Epithelial cell of proximal tubule (primary cell): ENCODE measurements at places on chromosomes 2 and 18.

DNA sequence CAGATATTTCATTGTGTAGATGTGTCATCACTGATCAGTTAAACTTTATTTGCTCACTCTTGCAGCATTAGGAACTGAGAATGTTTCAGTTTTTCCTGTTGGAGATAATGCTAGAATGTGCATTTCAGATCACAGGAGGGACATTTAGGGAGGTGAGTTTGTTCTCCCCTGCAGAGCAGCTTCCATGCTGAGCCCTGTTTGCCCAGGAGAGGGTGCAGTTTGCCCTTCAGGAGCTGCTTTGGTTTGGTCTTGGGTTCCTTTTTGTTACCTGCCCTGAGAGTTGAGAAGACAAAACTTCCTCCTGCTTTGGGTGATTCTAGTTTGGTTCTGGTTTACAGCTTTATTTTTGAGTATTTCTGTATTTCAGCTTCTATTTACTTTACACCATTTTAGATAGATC lies 49.9 kb downstream of the DGKD start:
- DNase-seq, result no peak

DNA sequence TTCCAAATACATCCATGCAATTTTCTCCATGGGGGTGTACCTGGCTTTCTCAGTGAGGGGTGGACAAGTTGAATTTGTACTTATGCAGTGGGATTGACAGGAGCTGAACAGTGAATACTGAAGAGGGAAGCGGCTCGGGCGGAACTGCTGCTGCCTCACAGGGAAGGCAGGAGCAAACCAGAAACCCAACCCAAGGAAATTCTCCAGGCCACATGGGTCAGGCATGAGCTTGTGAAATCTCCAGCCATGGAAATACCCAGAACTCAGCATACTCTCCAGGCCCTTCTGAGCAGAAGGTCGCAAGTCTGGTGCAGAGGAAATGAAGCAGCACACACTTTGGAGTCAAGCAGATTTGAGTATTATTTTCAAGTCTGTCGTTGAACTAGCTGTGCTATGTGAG lies 26.5 kb upstream of the INO80C start:
- peak; percentile 51 for DNase-seq

DNA sequence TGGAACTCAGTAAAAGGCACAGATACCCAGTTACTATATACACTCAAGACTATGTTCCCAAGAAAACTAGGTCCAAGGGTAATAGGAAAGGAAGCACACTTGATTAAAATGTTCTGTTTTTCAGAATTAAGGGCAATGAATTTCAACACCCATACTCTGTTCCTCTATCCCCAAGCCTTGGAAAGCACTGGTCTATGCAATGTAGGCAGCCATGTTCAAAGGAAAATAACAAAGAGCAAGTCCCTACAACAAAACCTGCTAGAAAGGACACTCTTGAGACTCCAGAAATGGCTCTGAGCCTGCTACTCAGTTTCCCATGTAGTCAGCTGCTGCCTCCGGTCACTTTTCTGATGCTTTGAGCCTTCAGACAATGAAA lies 6.8 kb downstream of the CYB5A start:
- DNase-seq, result no peak

DNA sequence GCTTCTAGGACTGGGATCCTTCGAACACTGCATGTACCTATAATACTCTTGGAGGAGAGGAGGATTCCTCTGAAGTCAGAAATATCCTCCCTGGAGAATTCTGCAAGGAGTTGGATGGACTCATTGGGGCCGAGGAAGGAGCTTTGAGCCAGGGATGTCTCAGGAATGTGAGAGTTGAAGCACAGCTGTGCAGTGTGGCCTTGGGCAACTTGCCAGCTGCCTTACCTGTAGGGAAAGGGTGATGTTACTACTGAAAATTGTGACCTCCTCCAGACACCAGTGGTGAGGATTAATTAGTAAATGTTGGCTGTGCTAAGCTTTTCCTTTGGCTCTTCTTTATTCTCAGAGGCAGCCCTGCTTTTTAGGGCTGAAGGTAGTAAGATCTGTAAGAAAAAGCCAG lies 41.4 kb downstream of the FMNL2 start:
- DNase-seq, result no peak

GRCh38 chr2:224831530-224831929 lies 115.4 kb upstream of the CCDC195 start:
- no peak for DNase-seq

DNA sequence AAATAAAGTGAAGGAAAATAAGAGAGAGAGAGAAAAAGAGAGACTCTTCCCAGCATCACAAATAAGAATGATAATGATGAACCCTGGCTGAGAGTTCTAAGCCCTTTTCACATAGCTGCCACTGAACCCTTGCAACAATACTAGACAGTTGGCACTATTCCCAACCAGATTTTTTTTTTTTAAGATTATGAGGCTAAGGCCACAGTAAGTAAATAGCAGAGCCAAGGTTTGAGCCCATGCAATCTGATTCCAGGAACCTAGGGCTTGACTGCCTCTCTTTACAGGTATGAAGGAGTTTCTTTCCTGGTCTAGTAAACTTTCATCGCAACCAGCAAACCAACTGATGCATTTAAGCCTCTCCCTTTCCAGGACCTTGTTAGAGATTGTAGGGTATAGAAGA lies 424.6 kb downstream of the NCKAP5 start:
- DNase-seq, result no peak

- DNase-seq, result no peak
Measured at GRCh38 chr2:163673522-163673921, 62.3 kb downstream of the FIGN start.

- DNase-seq, result no peak
Measured at GRCh38 chr2:43217228-43218154, 8.9 kb downstream of the ZFP36L2 start.

- no peak for DNase-seq
Measured at GRCh38 chr2:12543076-12543977, 173.4 kb upstream of the TRIB2 start.
